Daoy (cell line): ENCODE measurements at places on chromosomes 11 and 22. TPM values are rescaled to one million over a fixed set of nuclear protein-coding genes. Genes with fewer than 3 reads are reported as not detected.

Gene LARGE2
- total RNA-seq: 0.92 and 1.0 TPM in 2 replicates

Gene RAB36
- 1.0 and 2.2 TPM in 2 replicates for total RNA-seq

Gene RTN4R
- 1.7 and 5.1 TPM in 2 replicates for total RNA-seq

Gene PLEKHB1
- total RNA-seq: not detected in 2 replicates

Gene SPON1
- total RNA-seq: 0.09 and 0.11 TPM in 2 replicates

Gene GGTLC3
- total RNA-seq: not detected in 2 replicates

Gene TANGO2
- total RNA-seq: 17.3 and 21.1 TPM in 2 replicates

DNA sequence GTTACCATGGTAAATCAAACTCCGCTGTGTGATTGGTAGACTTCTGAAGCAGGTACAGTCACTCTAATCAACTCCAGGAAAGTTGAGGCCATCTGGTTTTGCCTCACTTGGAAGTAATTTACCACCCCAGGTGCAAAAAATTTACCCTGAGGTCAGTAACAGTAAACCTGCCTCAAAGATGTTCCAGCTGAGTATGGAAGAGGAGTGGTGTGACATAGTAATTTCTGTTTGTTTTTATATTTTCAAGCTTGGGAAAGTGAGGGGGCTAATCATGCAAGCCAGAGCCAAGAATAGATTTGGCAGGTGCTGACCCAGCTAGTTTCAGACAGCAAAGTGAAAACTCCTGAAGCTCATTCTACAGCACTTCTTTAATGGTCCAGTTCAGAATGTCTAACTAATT lies 691.6 kb downstream of the NTM start:
- peak; percentile 83 for DNase-seq

- no peak for DNase-seq
Measured at GRCh38 chr11:130890039-130890745, 26.1 kb downstream of the SNX19 start.

- DNase-seq: no peak
Measured at GRCh38 chr11:107249054-107249453, 208.6 kb downstream of the CWF19L2 start.

GRCh38 chr11:66221726-66222236 lies 46.7 kb upstream of the RAB1B start:
- DNase-seq: peak; percentile 29

GRCh38 chr22:36344106-36344827 lies 43.5 kb downstream of the MYH9 start:
- DNase-seq: no peak

- DNase-seq: no peak
Measured at GRCh38 chr22:35454416-35455054, 54.6 kb downstream of the MCM5 start.

DNA sequence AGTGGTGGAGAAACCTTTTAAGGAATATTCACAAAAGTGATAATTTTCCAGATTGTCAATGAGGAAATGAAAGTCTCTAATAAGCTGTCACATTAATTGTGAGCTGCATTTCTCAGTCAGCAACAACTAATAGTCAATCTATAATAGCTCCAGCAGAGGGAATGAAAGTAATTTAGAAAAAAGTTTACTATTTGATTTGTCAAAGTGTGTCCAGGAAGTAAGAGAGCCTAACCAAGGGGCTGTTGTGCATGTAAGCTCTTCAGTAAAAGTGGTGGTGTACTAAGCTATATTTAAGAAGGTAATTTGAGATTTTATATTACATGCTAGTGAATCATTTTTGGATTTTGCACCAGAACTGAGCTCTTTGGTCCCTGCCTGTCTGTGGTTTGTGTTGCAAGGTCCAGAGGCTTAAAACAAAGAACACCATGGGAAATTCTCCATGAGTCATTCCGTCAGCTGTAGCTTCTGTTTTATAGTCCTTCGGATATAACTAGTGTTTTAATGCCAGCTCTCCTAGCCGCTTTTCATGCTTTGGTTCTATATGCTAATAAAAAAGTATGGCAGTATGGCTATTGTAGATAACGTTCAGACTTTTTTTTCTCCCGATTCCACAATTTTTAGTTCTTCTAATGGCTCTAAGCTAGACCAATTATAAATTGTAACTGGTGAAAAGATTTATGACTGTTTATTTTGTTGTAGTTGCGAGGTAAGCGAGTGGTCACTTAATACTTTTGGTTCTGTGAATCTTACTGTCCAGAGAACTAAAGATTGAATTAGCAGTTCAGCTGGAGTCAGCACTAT lies 64.6 kb downstream of the ARHGEF12 start:
- DNase-seq: peak; percentile 89

- no peak for DNase-seq
Measured at GRCh38 chr11:126456783-126457542, 101.5 kb downstream of the ST3GAL4 start.

GRCh38 chr11:62150887-62151736 lies 27.3 kb downstream of the INCENP start:
- DNase-seq: no peak

GRCh38 chr11:119318240-119319135 lies 1.6 kb upstream of the MCAM start:
- DNase-seq: peak; percentile 80

GRCh38 chr22:17138513-17138912 lies 17.4 kb upstream of the TMEM121B start:
- DNase-seq: no peak

DNA sequence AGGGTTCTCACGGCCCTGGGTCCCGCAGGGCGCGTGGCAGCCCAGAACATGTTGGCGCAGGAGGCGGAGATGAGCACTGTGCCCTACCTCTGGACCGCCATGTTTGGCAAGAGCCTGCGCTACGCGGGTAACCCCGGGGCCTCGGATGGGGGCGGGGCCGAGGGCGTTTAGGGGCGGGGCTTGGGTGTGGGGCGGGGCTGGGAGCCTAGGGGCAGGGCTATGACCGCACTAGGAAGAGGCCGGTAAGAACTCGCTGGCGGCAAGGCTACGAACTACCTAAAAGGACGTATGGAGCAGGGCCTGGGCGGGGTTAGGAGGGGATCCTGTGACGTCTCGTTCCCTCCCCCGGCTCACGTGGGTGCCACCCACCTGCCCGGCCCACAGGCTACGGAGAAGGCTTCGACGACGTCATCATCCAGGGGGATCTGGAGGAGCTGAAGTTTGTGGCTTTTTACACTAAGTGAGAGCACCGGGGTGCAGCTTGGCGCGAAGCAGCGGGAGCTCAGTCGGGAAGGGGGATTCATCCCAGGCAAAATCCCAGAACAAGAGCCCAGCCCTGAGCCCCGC lies 2.8 kb upstream of the LZTR1 start:
- no peak for DNase-seq

DNA sequence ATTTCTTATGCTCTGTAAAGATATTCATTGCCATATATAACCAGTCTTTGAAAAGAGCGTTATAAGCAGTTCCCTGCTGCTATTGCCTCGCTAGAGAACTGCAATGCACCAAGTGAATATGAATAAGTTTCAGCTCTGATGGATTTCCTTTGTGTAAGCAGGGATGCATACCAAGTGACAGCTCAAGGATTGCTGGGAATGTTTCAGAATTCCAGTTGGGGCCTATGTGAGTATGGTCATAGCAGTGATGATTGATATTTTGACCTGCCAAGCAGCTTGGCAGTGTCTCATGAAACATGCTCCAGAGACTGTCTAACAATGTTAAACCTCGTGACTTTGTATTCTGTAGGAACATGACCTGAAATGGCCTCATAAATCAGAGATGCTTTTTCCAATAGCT lies 312.6 kb downstream of the C11orf87 start:
- no peak for DNase-seq
